ENCODE measurements at places on chromosomes 4 and X. TPM values are rescaled to one million over a fixed set of nuclear protein-coding genes. Genes with fewer than 3 reads are reported as not detected.

- H3K27me3 ChIP-seq = no peaks in the 10 kb centered on the region
- DNase-seq = no peak
- no peaks in the 10 kb centered on the region for H3K36me3 ChIP-seq
- H3K27ac ChIP-seq = no peak overlapping the region
- no peaks in the 10 kb centered on the region for H3K4me1 ChIP-seq
Measured at GRCh38 chrX:119389871-119390501, 9.2 kb upstream of the SLC25A43 start.

Gene UGT2B15
- total RNA-seq = 0.44 TPM

- no peak for DNase-seq
- no peak overlapping the region for H3K4me3 ChIP-seq
- H3K27ac ChIP-seq = no peak overlapping the region
- no peaks in the 10 kb centered on the region for H3K36me3 ChIP-seq
Measured at GRCh38 chr4:40475609-40476008, 140.5 kb downstream of the CHRNA9 start.

- H3K36me3 ChIP-seq = peaks cover 72% of the 10 kb centered on the region
- no peak overlapping the region for H3K4me3 ChIP-seq
- DNase-seq = no peak
- no peaks in the 10 kb centered on the region for H3K4me1 ChIP-seq
Measured at GRCh38 chr4:139509727-139510410, 46.1 kb downstream of the SETD7 start.

- H3K4me3 ChIP-seq = peak overlapping the region; percentile 55
- DNase-seq = no peak
- H3K27ac ChIP-seq = peak overlapping the region; percentile 86
- H3K27me3 ChIP-seq = no peaks in the 10 kb centered on the region
- H3K4me1 ChIP-seq = peaks cover 30% of the 10 kb centered on the region
Measured at GRCh38 chrX:10199212-10199611, 42.4 kb downstream of the CLCN4 start.

GRCh38 chrX:148929686-148930085 lies 429.3 kb downstream of the AFF2 start:
- no peaks in the 10 kb centered on the region for H3K4me1 ChIP-seq
- H3K36me3 ChIP-seq = no peaks in the 10 kb centered on the region
- H3K27ac ChIP-seq = no peak overlapping the region
- no peaks in the 10 kb centered on the region for H3K27me3 ChIP-seq
- H3K4me3 ChIP-seq = no peak overlapping the region
- DNase-seq = no peak

Gene HNRNPDL
- total RNA-seq = 432 TPM

- DNase-seq = no peak
- H3K36me3 ChIP-seq = no peaks in the 10 kb centered on the region
- no peak overlapping the region for H3K4me3 ChIP-seq
- no peak overlapping the region for H3K27ac ChIP-seq
- no peaks in the 10 kb centered on the region for H3K4me1 ChIP-seq
Measured at GRCh38 chrX:134633394-134633793, 24.9 kb downstream of the PLAC1 start.

- no peaks in the 10 kb centered on the region for H3K27me3 ChIP-seq
- peaks cover 23% of the 10 kb centered on the region for H3K4me1 ChIP-seq
- H3K4me3 ChIP-seq = peak overlapping the region; percentile 84
Measured at GRCh38 chrX:119942831-119943184, 743 bp downstream of the NKAP start.

Gene CXCL10
- 0.17 TPM for total RNA-seq

- DNase-seq = no peak
- H3K4me1 ChIP-seq = peaks cover 9% of the 10 kb centered on the region
- no peaks in the 10 kb centered on the region for H3K36me3 ChIP-seq
- no peaks in the 10 kb centered on the region for H3K27me3 ChIP-seq
- no peak overlapping the region for H3K4me3 ChIP-seq
Measured at GRCh38 chr4:140816806-140817510, 60.8 kb upstream of the TBC1D9 start.

GRCh38 chr4:70691661-70692060 lies 3.3 kb downstream of the UTP3 start:
- H3K4me1 ChIP-seq = peaks cover 51% of the 10 kb centered on the region
- DNase-seq = no peak
- H3K36me3 ChIP-seq = peaks cover 37% of the 10 kb centered on the region
- H3K27ac ChIP-seq = no peak overlapping the region

Gene RADX
- 8.5 TPM for total RNA-seq

- peaks cover 3% of the 10 kb centered on the region for H3K4me1 ChIP-seq
- no peak overlapping the region for H3K27ac ChIP-seq
- no peak for DNase-seq
- H3K4me3 ChIP-seq = no peak overlapping the region
Measured at GRCh38 chr4:37601531-37601930, 84.6 kb downstream of the RELL1 start.

GRCh38 chr4:42641161-42641560 lies 15.7 kb downstream of the ATP8A1 start:
- H3K4me3 ChIP-seq = no peak overlapping the region
- DNase-seq = no peak
- H3K27me3 ChIP-seq = no peaks in the 10 kb centered on the region
- H3K36me3 ChIP-seq = no peaks in the 10 kb centered on the region
- peak overlapping the region; percentile 92 for H3K27ac ChIP-seq

GRCh38 chr4:22246847-22247246 lies 269.0 kb downstream of the ADGRA3 start:
- H3K4me3 ChIP-seq = no peak overlapping the region
- DNase-seq = no peak
- no peaks in the 10 kb centered on the region for H3K4me1 ChIP-seq
- H3K36me3 ChIP-seq = no peaks in the 10 kb centered on the region
- H3K27me3 ChIP-seq = no peaks in the 10 kb centered on the region
- H3K27ac ChIP-seq = no peak overlapping the region

Gene TBX22
- not detected for total RNA-seq

DNA sequence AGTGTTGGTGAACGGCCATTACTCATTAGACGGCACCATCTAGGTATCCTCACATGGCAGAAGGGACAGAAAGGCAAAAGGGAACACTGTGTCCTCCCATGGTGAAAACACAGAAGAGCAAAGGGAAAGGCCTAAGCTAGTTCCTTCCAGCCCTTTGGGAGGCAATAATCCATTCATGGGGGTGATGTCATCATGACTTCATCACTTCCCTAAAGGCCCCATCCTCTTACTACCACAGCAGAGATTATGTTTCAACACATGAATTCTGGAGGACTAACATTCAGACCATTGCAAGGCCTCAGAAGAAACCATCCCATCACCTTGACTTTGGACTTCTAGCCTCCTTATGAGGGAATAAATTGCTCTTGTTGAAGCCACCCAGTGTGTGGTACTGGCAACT lies 238.2 kb downstream of the MGST2 start:
- H3K4me3 ChIP-seq = no peak overlapping the region
- no peak overlapping the region for H3K27ac ChIP-seq
- H3K36me3 ChIP-seq = no peaks in the 10 kb centered on the region
- DNase-seq = no peak
- H3K4me1 ChIP-seq = peaks cover 3% of the 10 kb centered on the region

Gene FGB
- not detected for total RNA-seq

Gene CLCN4
- 4.7 TPM for total RNA-seq

- H3K27ac ChIP-seq = no peak overlapping the region
- H3K4me3 ChIP-seq = no peak overlapping the region
- no peak for DNase-seq
- H3K4me1 ChIP-seq = no peaks in the 10 kb centered on the region
- no peaks in the 10 kb centered on the region for H3K27me3 ChIP-seq
Measured at GRCh38 chrX:40855932-40856515, 120.7 kb upstream of the MED14 start.

DNA sequence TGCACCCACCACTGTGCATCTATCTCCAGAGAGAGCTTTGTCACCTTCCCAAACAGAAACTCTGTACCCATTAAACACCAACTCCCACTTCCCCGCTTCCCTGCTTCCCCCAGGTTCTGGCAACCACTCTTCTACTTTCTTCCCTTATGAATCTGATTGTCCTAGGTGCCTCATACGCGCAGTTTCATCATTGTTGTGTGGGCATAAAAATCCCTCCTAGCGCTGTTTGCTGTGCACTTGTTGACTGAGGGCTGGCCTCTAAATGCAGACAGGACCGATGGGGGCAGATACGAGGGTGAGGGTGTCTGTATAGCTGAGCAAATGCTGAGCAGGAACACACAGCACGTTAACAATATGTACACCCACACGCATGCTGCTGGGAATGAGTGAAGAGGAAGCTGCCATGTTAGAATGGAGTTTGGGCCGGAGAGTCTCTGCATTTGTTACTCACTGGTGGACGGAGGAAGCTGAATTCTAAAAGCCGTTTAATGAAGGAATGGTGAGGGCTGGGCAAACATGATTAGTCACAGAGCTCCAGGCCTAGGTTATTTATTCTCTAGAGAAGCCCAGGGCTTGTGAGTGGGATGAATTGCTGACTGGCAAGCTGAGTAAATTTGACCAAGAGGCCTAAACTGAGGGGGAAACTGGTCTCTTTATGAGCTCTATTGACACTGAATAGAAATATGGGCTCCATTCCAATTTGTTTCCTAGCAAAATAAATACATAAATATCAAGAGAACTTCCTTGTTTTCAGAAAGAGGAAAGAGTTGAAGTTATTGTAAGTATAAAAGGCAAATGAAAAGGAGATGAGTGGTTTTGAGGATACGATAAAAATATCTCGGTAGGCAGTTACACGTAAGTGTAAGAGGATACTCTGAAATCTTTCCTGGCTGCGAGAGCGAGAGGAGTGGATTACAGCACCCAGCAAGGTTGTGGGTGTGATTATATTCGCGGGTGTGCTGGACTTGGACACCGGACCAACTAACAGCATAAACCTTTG lies 95.9 kb upstream of the RPS6KA3 start:
- H3K4me3 ChIP-seq = no peak overlapping the region
- H3K27ac ChIP-seq = no peak overlapping the region
- DNase-seq = no peak
- no peaks in the 10 kb centered on the region for H3K36me3 ChIP-seq

GRCh38 chrX:136201601-136202000 lies 49.6 kb downstream of the MAP7D3 start:
- peaks cover 11% of the 10 kb centered on the region for H3K4me1 ChIP-seq
- H3K27ac ChIP-seq = no peak overlapping the region
- no peak overlapping the region for H3K4me3 ChIP-seq
- DNase-seq = no peak
- H3K27me3 ChIP-seq = no peaks in the 10 kb centered on the region

- H3K27ac ChIP-seq = no peak overlapping the region
- peaks cover 19% of the 10 kb centered on the region for H3K27me3 ChIP-seq
- no peak overlapping the region for H3K4me3 ChIP-seq
- no peak for DNase-seq
Measured at GRCh38 chr4:83677656-83678055, 141.7 kb downstream of the GPAT3 start.

- no peaks in the 10 kb centered on the region for H3K27me3 ChIP-seq
- peaks cover 2% of the 10 kb centered on the region for H3K36me3 ChIP-seq
- no peak overlapping the region for H3K27ac ChIP-seq
- H3K4me1 ChIP-seq = no peaks in the 10 kb centered on the region
Measured at GRCh38 chr4:90648311-90648710, 521.1 kb downstream of the CCSER1 start.

Gene TSPAN5
- total RNA-seq = 1.6 TPM

DNA sequence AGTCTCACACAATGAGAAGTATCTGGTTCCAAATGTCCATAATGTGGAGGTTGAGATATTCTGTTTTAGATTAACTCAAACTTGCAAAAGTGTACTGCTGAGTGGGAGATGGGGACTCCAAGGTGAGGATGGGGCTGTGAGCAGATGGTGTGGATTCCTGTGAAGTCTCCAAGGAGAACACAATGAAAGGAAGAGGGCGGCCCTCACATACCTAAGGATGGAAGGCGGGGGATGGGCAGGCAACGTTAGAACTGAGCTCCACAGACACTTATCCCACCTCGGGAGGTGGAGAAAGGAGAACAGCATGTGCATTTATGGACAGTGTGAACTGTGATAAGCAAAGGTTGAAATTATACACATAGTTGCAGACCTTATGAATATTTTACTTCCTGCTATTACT lies 9.9 kb upstream of the SPATA4 start:
- H3K27me3 ChIP-seq = peaks cover 33% of the 10 kb centered on the region
- no peaks in the 10 kb centered on the region for H3K4me1 ChIP-seq
- H3K36me3 ChIP-seq = no peaks in the 10 kb centered on the region
- no peak for DNase-seq

Data from activated B cell treated with CpG ODN at 0.5 μM for 24 hours (primary cell).